Activated gamma-delta T cell treated with Interleukin-2 at 50 U/mL for 16 hours (primary cell): ENCODE measurements at places on chromosomes 5 and 9.

- DNase-seq: no peak
Measured at GRCh38 chr5:161803-162110, 29.5 kb upstream of the LRRC14B start.

GRCh38 chr9:21677834-21678233, 124.6 kb upstream of the MTAP start:
- DNase-seq: no peak

- DNase-seq: peak; percentile 7
Measured at GRCh38 chr5:18745042-18745987, 1111.1 kb downstream of the TAF11L14 start.

- no peak for DNase-seq
Measured at GRCh38 chr5:73218552-73219171, 45.7 kb downstream of the TMEM174 start.

DNA sequence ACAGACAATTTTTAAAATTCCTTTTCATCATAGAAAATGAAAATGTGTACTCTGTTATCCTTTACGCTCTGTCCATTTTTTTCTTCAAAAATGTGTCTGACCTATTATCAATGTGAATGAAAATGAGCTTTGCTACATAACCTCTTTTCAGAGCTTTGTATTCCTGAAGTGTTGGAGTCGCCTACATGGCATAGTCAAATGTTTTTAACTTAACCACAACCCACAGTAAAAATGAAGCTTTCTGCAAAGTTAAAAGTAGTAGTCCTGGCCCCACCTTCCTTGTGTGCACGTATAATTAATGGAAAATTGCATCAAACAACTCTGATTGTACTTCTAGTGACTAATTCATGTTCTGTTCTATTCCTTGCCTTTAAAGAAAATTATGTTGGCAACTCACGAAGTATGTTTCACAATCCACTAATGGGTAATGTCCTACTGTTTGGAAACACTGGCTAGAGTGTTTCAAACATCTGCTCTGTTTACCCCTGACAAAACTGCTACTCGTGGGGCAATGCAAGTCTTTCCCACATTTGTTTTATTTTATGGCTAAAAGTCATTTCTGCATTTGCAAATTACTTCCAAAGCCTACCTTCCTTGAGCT, 18.6 kb upstream of the PSAT1 start:
- no peak for DNase-seq

DNA sequence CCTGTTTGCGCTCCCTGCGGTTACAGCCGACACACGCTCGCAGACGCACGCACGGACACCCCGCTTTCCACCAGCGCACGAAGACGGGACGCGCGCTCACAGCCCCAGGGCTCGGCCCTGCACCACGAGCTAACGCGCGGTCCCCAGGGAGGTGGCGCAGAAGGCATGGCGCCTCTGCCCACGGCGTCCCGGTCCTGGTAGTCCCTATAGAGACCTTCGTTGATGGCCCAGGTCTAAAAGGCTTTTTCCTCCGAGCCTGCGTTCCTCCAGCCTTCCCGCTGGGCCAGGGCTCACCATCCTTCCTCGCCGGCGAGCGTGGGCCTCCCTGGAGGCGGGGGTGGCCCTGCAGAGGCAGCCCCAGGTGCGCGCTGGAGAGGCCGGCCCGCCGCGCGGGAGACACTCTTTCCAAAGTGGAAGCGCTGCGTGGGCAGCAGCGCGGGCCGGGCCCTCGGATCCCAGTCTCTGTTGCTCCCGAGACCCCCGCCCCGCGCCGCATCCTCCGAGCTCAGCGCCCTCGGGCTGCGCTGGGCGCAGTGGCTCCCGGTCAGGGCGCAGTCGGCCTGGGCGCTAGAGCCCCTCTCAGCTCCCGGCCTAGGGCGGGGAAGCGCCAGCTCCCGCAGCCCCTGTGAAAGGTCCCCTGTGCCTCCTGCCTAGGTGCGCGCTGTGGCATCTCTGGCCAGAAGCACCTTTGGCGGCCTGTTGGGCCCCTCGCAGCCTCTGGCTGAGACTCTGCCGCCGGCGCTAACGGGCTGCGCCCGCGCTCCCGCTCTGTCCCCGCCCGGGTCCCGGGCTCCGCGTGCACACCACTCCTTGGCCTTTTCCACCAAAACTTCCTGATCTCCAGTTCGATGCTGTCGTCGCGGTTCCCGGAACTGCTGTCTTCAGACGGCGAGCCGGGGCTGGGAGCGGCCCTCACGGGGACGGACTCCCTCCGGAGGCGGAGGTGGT, 31.9 kb upstream of the FANCC start:
- no peak for DNase-seq
